ENCODE measurements at places on chromosomes 2 and 18.

GRCh38 chr2:10329880-10330699 is 27.4 kb downstream of the HPCAL1 start:
- DNase-seq: peak; percentile 66

GRCh38 chr2:85534881-85535280 is 4.1 kb upstream of the MAT2A start:
- no peak for DNase-seq

GRCh38 chr2:13289310-13289709 is 572.6 kb downstream of the TRIB2 start:
- no peak for DNase-seq

DNA sequence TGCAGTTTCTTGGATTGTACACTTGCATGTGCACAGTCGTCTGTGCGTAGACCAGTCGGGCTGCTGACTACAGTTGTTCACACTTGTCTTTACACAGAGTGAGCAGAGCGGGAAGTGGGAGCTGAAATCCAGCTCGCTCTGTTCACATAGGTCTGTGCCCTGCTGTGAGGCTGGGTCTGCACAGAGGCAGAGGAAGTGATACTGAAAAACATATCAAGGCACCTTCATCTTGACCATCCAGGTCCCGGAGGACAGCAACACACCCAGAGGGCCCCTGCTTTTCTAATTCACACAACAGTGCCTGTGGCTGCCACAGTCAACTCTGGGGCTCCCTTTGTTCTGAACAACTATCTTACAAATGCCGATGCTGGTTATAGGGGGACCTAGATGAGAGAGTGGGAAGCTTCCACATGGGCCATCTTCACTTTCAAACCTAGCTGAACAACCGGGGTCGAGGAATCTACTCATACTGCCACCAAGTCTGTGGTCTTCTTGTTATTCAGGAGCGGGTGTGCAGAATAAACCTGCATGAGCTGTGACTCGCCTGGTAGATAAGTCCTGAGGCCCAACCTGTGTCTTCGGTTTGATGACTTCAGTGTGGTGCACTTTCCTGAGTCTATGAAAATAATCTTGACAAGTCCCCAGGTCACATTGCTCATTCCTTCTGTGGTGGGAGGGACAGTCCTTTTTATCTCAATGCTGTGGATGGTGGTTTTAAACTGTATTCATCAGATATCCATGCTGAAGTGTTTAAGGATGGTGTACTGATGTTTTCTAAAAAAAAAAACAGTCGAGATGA is 3.5 kb upstream of the ADNP2 start:
- no peak for DNase-seq

GRCh38 chr18:35192415-35192814 is 48.4 kb upstream of the ZNF397 start:
- no peak for DNase-seq

GRCh38 chr18:27861539-27861938 is 315.4 kb downstream of the CDH2 start:
- no peak for DNase-seq

- peak; percentile 5 for DNase-seq
Measured at GRCh38 chr18:50013363-50014138, 181.4 kb downstream of the MYO5B start.

DNA sequence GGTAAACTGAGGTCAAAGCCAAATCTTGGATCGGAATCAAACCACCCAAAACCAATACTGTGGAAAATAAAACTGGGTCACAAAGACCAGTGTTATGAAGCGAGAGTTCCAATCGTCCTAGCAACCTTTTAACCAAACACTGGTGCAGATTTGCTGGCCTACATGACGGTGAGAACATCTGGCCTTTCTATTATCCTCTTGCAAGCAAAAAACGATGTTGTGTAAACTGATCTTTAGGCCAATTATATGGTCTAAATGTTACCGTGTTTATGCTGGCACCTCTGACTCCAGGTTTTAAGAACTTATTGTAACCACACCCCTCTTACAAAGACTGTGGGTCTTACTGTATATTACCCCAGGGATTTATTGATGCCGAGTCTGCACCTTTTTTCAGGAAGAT is 145.9 kb downstream of the GFPT1 start:
- DNase-seq: no peak

DNA sequence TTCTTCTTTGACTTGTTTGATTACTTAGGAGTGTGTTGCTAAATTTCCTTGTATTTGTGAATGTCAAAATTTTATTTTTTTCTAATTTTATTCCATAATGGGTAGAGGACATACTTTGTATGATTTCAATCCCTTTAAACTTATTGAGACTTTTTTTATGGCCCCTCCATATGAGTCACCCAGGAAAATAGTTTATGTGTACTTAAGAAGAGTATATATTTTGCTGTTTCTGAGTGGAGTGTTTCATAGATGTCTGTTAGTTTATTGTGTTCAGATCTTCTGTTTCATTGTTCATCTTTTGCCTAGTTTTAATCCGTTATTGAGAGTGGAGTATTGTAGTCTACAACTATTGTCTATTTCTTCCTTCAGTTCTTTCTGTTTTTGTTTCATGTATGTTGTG is 81.9 kb downstream of the EPB41L5 start:
- DNase-seq: no peak

- DNase-seq: no peak
Measured at GRCh38 chr18:55142410-55142809, 183.1 kb upstream of the CCDC68 start.

DNA sequence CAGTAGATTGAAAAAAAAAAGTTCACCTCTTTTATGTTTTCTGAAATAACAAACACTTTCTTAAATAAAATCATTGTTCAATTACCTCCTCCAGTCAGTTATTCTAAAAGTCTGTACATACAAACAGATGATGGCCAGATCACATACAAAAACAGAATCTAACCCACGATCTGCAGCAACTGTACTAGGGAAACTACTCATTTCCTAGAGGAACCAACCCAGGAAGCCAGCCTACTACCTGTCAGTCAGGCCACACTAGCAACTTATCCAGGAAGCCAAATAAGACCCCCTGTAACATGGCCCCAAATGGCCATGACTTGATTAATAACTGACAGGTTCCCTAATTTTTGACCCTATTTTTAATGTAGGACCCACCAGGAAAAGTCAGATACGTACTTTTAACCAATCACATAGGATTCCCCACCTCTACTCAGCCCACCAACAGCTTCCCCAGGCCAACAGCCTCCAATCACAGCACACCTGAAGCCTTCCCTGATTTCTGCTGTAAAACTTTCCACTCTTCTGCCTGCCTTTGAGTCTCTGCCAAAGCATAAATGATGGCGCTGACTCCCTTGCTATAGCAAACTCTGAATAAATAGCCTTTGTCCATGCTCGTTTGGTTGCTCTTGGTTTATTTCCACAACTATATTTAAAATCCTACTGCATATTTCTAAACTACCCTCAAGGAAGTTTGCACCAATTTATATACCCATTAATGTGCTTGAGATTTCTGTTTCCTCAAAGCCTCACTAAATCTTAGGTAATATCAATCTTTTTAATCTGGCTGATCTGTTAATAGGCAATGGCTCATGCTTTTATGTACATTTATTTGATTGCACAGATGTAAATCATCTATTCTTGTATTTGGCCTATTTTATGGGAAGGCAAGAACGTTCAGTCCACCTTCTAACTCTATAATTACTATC is 486.4 kb downstream of the FBXO15 start:
- no peak for DNase-seq

GRCh38 chr2:70930371-70931329 is 5.0 kb upstream of the ATP6V1B1 start:
- DNase-seq: no peak

GRCh38 chr18:30486856-30487255 is 555.7 kb downstream of the DSC3 start:
- peak; percentile 51 for DNase-seq

- DNase-seq: no peak
Measured at GRCh38 chr2:45769056-45769455, 117.6 kb downstream of the PRKCE start.

DNA sequence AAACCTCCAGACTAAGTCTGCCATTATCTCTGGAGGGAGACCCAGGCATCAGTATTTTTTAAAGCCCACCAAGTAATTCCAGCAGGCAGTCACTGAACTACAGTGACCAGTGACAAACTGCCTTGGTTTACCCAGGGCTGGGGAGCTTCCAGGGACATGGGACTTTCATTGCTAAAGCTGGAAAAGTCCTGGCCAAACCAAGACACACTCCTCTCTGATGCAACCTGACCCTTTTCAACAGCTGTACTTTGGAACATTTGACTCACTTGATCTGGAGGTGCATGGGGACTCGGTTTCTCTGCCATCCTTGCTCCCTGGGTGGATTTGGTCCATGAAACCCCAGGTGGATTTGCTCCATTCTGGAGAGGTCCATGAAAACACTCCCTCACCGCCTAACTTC is 7.0 kb downstream of the MRO start:
- no peak for DNase-seq

GRCh38 chr18:62717925-62718800 is 2.8 kb downstream of the PHLPP1 start:
- no peak for DNase-seq

DNA sequence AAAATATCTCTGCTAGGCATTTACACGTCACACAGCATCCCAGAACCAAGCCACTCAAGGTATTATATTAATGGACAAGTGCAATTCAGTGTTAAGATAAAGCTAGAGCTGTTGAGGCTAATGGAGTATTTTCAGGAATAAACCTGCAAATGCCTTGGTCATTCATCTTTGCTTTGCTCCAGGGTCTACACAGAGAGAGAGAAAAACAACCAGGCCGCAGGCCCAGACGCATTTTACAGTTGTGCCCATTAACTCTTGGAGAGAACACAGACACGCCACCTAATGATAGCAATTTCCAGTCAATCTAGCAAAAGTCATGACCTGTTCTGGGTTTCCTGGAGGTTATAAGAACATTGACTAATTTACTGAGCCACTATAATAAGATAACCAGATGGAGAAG is 829.3 kb downstream of the LRRTM4 start:
- no peak for DNase-seq

GRCh38 chr2:48248251-48248933 is 281.6 kb upstream of the STON1 start:
- peak; percentile 93 for DNase-seq

GRCh38 chr2:106129592-106129991 is 64.5 kb downstream of the UXS1 start:
- DNase-seq: no peak

DNA sequence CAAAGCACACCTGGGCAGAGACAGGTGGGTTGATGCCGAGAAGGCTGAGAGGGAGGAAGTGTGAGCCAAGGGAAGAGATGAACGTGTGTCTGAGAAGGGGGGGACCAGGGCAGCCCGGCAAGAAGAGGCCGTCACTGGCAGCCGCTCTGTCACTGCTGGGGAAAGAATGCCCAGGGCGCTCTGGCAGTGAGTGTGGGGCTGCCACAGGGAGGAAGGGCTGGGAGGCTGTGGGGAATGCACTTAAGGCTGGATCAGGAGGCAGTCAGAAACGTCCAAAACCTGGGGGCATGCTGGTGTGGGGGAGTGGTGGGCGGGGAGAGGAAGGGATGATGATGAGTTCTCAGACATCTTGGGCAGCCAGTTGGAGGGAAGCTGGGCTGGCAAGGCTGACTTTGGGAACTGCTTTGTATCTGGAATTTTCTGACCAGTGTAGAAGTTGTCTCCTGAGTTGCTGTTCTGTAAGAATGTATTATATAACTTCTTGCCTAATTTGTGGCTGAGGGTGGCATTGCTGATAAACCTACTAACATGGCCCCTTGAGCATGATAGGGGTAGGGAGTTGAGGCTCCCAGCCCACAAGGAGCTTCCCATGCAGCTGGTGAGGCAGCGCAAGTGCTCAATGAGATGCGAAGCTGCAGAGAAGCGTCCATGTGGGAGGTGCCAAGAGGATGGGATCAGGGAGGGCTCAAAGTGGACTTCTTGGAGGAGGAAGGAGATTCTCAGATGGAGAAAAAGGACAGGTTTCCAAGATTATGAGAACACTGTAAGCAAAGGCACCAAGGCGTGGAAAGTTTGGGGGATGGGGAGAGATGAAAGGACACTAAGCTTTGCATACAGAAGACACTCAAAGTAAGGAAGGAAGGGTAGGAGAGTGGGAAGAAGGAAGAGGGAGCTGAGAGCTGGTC is 185.1 kb upstream of the HAAO start:
- DNase-seq: no peak

GRCh38 chr18:57439609-57439968 is 4.4 kb downstream of the ONECUT2 start:
- DNase-seq: no peak

- DNase-seq: peak; percentile 33
Measured at GRCh38 chr2:118032169-118033013, 18.5 kb upstream of the CCDC93 start.

GRCh38 chr2:66212749-66213148 is 222.2 kb upstream of the MEIS1 start:
- no peak for DNase-seq

- no peak for DNase-seq
Measured at GRCh38 chr18:57077786-57078552, 68.9 kb upstream of the BOD1L2 start.

GRCh38 chr2:168348076-168348475 is 100.7 kb upstream of the STK39 start:
- DNase-seq: peak; percentile 42

DNA sequence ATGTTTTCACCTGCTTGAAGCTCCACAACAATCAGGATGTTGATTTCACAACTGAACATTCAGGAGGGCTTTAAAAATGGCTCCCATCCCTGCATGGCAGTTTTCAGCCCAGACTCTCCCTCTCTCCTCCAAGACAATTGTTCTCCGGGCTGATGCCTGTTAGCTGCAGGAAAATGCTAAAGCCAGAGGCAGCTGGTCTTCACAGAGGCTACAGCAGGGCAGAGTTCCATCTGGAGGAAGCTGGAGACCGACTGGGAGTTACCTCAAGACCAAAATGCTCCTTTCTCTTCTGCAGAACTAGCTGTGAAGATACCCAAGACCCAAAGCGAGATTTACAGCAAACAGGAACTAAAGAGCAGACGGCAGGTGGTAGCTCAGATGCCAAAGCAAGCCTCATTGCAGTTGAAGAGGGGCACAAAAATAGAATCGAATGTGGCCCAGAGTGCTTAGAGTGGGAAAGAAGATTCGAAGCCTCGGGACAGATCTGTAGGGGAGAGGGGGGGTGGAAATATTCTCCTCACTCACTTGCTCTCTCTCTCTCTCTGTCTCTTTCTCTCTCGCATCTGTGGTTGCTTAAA is 423.6 kb downstream of the ZNF521 start:
- DNase-seq: no peak

DNA sequence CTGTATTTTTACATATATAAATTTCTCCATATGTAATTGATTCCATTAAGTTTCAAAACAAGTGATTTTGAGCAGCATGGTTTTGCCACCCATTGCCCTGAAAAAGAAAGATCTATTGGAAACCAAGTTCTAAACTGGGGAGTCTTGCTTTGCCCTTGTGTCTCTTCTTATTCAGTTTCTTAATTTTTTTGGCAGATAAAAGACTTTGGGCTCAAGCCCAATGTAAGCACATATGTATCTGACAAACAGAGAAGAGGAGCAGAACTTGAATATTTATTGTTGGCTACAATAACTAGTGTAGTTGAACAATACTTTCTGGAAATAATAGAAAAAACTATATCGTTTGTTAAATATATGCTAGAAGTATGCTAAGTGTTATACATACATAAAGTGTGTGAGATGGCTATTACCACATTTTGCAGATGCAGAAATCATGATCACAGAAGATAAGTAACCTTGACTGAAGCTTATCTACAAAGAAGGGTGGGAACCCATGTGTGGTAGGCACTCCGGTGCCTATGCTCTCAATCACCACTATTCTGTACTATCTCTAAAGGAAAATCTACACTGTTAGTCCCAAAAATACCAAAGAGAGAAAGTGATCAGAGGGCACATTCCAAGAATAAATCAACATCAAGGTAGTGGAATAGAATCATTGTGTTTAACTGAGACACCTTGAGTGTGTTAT is 109.1 kb downstream of the PLA2R1 start:
- DNase-seq: no peak

Measured in fibroblast of skin of scalp (primary cell).